ENCODE measurements at places on chromosomes 2 and 18.

DNA sequence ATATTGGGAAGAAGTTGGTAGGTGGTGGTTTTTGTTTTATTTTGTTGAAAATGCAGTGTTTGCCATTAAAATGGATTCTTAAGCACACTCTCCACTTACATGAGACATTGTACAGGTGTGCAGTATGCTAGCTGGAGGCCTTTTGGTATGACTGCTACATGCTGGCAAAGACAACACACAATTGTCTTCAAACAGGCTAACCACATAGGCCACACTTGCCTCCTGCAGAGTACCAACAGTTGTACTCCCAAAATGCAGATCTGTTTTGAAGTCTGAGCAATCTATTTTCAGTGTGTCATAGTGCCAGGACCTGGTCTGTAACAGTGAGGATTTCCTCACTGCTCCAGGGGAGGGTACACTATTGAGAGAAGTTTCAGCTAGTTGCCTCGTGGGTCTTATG is 213.6 kb downstream of the ZRANB3 start:
- DNase-seq, result no peak

DNA sequence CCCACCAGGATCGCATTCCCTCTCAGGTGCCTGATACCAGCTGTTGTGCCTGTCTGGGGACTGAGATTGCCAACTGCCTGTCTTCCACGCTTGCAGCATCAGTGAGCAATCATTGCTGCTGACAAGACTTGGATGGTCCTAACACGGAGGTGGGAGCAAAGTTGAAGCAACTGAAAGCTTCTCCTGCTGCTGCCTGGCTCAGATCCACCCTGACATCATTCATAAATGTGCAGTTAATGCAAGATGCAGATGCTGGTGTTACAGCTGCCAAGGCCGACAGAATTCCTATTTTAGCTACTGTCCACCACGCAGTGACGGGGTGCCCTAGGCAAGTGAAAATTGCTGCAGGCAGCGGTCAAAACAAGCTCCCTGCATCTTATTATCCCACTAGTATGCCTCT is 131.4 kb downstream of the VWC2L start:
- peak; percentile 15 for DNase-seq

DNA sequence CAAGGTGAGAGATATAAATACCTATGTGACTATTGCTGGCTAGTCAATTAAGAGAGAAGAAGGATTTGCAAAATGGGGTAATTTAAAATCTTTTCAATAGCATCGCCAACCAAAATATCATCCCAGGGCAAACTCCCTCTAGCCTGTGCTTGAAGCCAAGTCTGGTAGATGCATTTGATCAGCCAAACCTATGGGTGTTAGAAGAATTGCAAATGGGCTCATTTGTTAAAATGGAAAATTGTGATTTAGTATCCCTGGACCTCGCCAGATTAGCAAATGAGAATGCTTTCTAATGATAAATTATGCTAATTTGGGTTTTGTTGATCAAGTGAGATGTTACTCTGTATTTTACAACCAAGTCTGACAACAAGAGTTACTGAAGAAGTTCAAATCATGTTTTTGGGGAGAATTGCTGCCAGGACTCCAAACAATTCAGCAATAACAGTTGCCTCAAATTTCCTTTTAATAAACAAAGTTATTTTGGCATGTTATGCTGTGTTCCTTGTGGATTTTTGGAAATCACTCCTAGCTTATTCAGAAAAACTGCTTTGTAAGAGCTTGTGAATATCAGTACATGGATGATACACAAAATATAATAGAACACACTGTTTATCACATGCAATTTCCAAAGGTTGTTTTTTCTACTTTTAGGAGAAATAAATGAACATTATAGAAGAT is 272.5 kb upstream of the PARD3B start:
- no peak for DNase-seq

DNA sequence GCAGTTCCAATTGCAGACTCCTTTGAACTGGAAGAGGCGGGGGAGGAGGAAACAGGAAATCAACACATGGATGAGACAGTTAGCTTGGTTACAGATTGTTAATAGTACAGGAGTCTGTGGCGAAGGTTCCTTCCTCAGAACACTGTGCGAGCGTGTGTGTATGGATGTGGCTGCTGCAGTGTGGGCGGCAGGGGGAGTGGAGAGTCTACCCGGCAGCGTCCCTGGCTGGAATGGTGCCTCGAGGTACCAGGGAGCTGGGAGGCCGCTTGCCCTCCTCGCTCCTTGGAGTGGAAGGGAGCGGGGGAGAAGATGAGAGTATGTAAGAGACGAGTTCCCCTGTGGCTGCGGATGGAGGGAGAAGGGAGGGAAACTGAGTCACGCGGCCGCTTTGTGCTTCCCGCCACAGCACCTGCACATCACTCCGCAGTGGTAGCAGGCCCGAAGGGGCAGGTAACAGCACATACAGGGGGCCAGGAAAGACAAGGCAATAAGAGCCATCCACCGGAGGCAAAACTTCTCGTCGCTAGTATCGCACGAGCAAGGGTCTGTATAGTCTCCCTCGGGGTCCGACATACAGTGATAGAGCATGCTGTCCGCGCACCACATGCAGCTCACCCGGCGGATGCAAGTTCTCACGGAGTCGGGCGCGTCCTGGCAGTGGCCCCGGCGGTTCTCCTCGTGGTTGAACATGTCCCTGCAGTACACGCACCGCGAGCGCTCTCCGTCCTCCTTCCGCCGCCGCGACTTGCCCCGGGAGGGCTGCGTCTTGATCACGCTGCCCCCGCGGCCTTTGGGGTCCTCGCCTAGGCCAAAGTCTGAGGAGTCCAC is 85.7 kb downstream of the ACTR2 start:
- DNase-seq, result peak; percentile 36

- no peak for DNase-seq
These were observed 24.1 kb downstream of the IGFBP2 start for GRCh38 chr2:216657086-216657855.

DNA sequence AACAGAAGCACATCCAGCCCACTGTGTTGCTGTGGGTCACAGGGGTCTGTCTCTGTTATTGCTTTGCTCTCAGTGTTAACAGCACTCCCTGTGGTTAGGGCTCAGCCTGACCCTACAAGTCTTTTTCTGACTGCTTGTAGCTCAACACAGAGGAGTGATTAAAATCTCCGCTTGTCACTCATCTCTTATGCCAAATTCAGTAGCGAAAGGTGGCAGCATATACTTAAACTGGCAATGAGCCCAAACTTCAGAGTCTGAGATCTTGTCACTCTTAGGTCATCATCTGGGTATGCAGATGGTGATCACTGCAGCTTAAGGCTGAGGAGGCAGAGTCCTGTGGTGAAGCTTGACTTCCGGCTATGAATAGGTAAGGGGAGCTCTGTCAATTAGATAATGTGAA is 63.3 kb upstream of the CSRNP3 start:
- no peak for DNase-seq

DNA sequence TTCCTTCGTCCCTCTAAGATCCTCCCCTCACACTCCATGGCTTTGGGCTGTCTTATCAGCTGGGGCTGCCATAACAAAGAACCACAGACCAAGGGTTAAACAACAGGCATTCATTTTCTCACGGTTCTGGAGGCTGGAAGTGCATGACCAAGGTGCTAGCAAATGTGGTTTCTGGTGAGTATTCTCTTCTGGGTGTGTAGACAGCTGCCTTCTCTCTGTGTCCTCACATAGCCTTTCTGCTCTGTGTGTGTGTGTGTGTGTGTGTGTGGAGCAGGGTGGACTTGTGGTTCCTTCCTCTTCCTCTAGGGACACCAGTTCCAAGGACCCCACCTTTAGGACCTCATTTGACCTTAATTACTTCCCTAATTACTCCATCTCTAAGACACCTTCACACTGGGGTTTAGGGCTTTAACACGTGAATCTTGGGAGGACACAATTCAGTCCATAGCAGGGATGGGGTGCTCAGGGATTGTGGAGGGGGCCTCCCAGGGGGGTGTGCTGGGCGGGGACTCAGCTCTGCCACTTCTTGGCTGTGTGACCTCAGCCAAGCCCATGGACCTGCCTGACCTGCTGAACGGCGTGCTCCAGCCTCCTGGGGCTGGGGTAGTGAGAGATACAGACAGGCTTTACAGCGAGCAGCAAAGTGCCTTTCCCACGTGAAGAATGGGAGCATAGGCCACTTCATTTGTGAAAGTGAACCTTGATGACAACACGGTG is 38.0 kb downstream of the ACKR3 start:
- peak; percentile 80 for DNase-seq

DNA sequence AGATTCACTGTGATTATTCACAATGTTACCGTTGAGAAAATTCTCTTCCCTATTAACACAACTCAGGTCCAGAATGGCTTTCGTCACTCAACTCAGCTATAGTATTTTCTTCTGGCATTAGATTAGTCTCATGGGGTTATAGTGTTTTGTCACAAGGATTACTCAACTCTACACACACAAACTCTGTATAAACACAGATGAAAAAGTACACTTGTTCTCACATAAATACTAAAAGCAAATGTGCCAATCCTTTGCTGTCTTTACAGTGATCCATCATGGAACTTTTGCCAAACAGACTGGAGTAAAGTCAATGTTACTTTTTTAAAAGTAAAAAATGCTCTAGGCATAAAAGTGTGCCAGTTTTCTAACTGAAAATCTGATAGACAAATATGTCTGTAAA is 267.6 kb downstream of the RBM43 start:
- peak; percentile 75 for DNase-seq

GRCh38 chr2:47046271-47046670 is 108.8 kb downstream of the STPG4 start:
- no peak for DNase-seq

- no peak for DNase-seq
These were observed 521 bp downstream of the MYCN start for GRCh38 chr2:15940661-15941480.

GRCh38 chr2:55384786-55385185 is 34.9 kb downstream of the CCDC88A start:
- no peak for DNase-seq

- DNase-seq, result no peak
These were observed 61.3 kb upstream of the NXPH2 start for GRCh38 chr2:138841459-138841858.

DNA sequence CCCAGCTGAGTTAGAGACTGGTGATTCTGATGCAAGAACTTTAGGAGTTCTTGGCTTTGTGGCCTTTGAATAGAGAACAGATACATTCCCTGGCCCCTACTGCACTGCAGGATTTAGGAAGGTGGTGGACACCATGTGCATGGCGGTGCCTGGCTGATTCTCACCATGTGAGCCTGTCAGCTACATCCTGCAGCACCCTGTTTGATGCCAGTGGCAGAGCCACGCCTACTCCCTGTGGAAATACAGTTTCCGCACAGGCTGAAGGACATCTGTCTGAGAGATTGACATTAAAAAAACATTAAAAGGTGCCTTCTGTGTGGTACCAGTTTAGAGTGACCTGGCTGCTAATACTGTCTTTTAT is 50.0 kb downstream of the KCNE4 start:
- DNase-seq, result no peak

- DNase-seq, result no peak
These were observed 10.9 kb downstream of the CERS6 start for GRCh38 chr2:168466834-168467565.

DNA sequence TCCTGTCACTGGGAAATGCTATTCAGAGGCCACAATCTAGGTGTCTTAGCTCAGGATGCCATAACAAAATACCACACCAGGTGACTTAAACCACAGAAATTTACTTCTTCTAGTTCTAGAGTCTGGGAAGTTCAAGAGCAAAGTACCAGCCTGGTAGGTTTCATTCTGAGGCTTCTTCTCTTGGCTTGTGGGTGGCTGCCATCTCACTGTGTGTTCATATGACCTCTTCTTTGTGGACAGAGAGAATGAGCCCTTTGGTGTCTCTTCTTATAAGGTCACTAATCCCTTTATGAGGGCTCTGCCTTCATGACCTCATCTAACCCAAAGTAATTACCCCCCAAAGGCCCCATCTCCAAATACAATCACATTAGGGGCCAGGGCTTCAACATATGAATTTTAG is 57.3 kb downstream of the RHOB start:
- DNase-seq, result no peak

DNA sequence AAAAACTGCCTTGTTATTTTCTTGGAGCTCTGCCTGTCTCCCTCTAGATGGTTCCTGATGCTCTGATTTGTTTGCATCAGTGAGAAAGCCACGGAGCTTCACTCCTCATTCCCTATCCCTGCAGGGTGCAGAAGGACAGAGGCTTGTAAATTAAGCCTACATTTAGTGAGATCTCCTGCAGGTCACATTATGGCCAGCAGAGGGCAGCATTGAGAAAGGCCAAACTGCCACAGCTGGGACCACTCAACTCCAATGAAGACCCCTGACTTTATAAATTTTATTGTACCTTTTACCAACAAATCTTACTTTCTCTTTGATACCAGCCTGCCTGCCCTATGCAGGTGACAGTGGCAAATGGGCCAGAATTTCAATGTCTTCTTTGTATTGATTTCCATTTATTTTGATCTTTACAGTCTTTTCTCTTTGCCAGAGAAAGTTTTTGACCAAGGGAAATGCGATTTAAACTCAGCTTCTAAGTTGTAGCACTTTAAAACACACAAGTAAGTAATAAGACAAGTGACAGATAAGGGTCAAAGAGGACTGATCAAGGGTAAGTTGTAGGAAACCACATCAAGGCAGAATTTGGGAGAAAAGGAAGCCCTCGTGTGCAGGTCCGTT is 1029.1 kb upstream of the KLHL29 start:
- DNase-seq, result peak; percentile 14

DNA sequence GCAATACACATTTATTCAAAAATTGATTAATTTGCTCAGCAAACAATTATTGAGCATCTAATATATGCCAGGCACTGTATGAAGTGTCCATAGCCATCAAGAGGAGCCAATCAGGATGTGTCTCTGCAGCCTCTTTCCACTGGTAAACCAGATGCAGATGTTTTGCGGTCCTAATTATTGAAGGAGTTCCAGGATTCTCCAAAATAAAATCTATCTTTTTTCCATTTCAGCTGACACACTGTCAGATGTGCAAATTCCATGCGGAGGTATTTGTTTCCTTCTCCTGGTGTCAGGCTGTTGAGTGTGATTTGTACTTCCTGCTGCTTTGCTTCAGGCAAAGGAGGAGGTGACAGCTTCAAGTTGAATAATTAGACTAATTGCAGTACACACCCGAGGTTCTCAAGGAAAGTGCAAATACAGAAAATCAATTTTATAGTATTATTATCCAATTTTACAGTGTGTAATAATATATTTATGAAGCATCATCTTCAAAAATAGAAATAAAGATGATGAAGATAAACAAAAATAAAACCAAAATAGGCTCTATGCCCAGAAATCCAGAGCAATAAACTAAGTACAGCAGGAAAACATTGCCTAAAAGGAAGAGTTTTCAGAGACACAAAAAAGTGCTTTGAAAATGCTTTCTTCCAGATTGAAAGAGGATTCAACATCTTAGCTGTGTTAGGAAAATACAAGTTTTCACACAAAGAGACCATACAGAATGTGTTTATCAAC is 1352.9 kb upstream of the CHAC2 start:
- no peak for DNase-seq

- peak; percentile 27 for DNase-seq
These were observed 158.9 kb upstream of the GLI2 start for GRCh38 chr2:120576509-120577474.

- DNase-seq, result no peak
These were observed 33.1 kb upstream of the REG3G start for GRCh38 chr2:78992451-78992806.
